ENCODE measurements at places on chromosomes 4 and X.

- no peak for DNase-seq
Observed at GRCh38 chr4:84750260-84750959, 167.5 kb downstream of the CDS1 start.

- no peak for DNase-seq
Observed at GRCh38 chr4:47490550-47490949, 5.5 kb downstream of the ATP10D start.

- peak; percentile 33 for DNase-seq
Observed at GRCh38 chrX:49039598-49040375, 3.4 kb downstream of the TFE3 start.

DNA sequence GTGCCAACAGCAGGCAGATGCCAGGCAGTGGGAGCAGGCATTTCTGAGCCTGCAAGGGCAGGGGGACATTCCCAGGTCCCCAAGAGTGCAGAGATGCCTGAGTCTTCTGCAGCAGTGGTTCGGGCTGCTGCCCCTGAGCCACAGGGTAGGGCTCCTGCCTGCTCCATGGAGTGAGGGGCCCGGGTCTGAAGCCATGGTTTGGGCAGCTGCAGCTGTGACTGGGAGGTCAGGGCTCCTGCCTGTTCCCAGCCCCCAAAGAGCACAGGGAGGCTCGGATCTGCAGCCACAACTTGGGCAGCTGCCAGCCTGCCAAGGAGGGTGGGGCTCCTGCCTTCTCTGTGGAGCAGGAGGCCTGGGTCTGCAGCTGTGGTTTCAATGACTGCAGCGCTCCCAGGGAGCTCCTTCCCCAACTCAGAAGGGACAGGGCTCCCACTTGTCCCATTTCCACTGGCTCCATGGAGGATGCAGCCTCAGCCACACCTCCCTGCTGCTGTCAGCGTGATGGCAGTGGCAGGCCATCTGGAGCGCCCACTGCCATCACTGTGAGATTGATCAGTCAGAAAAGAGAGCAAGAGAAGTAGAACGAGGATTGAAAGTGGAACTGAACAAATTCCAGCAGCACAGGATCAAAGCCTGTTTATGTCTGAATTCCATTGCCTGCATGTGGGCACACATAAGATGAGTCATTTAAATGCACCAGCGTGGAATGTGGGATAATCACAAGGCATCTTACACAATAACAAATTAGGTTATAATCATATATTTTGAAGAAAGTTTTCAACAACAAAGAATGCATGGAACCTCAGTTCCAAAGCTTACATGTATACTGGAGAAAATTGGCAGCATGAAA, 93.1 kb upstream of the CXorf51A start:
- DNase-seq, result no peak

DNA sequence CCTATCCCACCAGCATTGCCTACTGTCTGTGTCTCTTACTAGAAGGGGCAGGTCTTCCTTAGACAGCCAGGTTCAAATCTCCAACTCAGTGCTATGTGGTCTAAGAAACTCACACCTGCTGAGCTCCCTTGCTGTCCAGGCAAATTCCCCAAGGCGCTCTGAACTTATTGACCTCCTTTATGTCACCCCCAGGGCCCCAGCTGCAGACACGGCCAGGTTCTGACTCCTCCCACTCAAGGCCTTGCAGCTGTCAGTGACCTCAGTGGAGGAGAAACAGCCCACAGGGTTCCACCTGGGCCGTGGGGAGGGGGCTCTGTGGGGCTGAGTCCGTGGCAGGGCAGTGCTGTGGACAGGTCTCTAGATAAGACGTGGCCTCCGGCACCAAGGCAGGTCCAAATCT, 42.1 kb upstream of the PSAPL1 start:
- no peak for DNase-seq

- DNase-seq, result no peak
Observed at GRCh38 chr4:154507156-154507555, 15.6 kb upstream of the DCHS2 start.

- DNase-seq, result no peak
Observed at GRCh38 chrX:153598541-153599191, at the start of gene CCNQ. TSS of gene CCNQ (minus strand) at chrX:153599139. CDS start at chrX:153599073, 66 bp downstream.

- DNase-seq, result no peak
Observed at GRCh38 chrX:107713543-107714205, 61.9 kb downstream of the TSC22D3 start.

DNA sequence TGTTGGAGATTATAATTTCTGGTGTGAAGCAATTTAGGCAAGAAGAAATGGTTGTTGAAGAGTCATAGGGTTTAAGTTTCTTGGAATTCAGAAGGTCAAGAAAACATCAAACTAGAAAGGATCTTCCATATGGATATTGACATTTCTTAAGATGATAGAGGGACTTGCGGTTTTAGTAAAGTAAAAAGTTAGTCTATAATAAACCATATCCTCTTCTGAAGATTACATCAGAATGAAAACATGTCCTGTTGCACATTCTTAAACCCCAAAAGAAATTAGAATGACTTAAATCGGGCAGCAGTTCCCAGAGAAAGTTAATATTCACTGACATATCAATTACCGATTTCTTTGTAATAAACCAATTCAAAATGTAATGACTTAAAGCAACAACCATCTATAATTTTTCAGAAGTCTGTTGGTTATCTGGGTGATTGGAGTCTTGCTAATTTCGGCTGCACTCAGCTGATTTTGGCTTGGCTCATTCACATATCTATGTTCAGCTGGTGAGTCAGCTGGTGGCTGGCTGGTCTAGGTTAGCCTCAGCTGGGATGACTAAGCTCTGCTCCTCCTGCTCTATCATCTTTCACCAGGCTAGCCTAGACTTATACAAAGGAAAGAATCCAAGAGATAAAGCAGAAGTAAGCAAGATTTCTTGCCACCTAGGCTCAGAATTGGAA, 24.4 kb upstream of the DYNLT3 start:
- no peak for DNase-seq

DNA sequence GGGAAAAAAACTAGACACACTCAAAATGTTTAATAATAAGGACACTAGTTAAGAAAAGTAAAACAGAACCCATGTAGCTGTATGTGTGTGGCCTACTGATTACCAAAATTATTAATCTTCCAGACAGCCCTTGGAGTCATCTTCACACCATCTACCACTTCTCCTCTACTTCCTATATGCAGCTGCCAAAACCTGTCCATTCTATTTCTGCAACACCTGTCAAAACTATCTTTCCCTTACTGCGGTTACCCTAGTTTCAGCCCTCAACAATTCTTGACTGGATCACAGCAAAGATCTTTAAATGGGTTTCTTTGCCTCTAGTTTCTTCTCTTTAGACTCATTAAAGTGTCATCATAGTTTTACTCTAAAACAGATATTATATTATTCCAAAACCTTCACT, 72.6 kb downstream of the GPR82 start:
- no peak for DNase-seq

- no peak for DNase-seq
Observed at GRCh38 chrX:153448556-153449367, 2.9 kb upstream of the TREX2 start.

DNA sequence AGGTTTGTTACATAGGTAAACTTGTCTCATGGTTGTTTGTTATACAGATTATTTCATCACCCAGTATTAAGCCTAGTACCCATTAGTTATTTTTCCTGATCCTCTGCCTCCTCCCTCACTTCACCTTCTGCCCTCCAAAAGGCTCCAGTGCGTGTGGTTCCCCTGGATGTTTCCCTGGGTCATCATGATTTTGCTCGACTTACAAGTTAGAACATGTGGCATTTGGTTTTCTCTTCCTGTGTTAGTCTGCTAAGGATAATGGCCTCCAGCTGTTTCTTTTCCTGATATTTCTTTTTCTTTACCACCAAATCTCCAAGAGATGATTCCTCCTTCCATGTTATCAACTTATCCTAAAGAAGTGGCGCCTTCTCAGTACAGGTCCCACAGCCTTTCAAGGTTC, 543.1 kb upstream of the ADGRL3 start:
- no peak for DNase-seq

DNA sequence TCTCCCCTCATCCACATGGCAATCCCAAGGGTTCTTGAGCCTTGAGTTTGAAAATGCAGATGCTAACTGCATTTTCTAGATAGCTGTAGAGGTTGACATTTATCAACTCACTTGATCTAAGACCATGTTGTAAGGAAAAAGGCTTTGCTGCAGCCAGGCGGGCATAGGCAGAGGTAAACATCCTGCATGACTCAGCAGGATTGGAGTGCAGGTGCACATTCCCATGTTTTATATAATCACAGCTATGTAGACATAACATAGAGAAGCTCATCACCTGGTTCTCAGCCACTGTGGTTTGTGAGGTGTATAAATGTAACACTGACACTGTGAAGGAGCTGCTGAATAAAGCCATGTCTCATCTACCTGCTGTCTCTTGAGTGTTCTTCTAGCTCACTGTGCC, 62.3 kb upstream of the PDE5A start:
- DNase-seq, result no peak

- no peak for DNase-seq
Observed at GRCh38 chrX:151776181-151776731, 41.7 kb downstream of the CNGA2 start.

GRCh38 chrX:109760922-109761250, 27.8 kb upstream of the ACSL4 start:
- DNase-seq, result no peak

DNA sequence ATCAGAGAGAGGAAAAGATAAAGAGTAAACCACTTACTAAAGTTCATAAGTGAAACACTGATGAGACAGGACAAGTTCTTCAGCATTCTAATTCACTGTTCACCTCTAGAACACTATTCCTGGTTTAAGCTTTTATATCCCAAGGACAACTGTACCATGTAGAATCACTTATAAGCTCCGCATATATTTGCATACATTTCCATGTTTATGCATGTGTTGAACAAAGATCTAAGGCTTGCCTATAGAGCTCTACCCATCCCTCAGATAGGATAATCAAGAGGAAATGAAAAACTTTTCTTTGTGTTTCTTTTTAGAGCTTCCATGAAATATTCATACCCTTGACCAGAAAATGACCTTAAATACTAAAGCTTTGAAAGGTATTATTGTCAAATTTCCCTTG, 156.9 kb upstream of the BMP3 start:
- no peak for DNase-seq

- peak; percentile 39 for DNase-seq
Observed at GRCh38 chr4:42331914-42332368, 65.3 kb upstream of the SHISA3 start.

GRCh38 chr4:91288702-91289311, 1015.0 kb upstream of the GRID2 start:
- DNase-seq, result no peak

- no peak for DNase-seq
Observed at GRCh38 chr4:79445371-79445781, 37.3 kb upstream of the GK2 start.

- DNase-seq, result no peak
Observed at GRCh38 chrX:39212456-39212855, 411.2 kb downstream of the MID1IP1 start.

- no peak for DNase-seq
Observed at GRCh38 chr4:20724915-20725314, 24.7 kb downstream of the PACRGL start.

- DNase-seq, result no peak
Observed at GRCh38 chr4:84565951-84566350, 17.0 kb upstream of the CDS1 start.

DNA sequence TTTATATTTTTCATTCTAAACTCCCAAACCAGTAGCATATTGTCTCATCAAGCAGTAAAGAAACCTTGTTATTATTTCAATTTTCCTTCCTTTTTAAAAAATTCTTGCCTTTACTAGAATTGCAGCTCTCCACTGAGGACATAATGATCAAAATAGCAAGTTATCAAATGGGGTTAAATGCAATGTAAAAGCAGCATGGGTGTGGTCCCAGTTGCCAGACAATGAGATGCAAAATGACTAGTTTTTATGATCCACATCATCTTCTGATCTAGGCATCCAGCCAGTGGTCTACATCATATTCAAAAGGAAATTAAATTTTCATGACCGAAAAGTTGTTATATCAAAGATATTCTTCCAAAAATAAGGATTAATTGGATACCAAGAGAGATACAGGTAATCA, 427.9 kb upstream of the SMIM31 start:
- DNase-seq, result no peak

DNA sequence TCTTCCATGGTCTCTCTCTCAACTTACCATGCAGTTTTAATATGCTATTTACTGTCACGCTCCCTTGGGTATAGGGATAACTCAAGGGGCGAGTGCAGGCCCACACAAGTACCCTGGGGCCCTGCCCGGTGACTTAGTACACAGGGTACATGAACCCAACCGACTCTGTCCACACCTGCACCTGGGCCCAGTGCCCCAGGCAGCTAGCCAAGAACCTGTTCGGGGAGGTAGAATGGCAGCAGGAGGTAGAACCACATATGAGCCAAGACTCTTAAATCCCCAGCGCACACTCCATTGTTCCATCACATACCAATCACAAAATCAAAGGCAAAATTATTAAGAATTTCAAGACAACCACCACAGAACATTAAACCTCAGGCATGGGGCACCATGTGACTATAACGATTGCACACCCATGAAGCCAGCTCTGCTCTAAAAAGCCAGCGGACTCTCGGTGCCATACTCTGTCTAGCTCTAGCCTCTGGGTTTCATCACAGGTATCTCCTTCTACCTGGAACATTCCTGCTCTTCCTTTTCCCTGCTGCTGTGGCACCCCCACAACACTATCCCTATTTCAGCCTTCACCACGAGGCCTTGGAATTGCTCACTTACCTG, 14.6 kb downstream of the PHF8 start:
- DNase-seq, result no peak

GRCh38 chrX:21645431-21645830, 12.7 kb downstream of the KLHL34 start:
- no peak for DNase-seq

GRCh38 chr4:33746979-33747378, 2497.3 kb downstream of the ARAP2 start:
- DNase-seq, result no peak

DNA sequence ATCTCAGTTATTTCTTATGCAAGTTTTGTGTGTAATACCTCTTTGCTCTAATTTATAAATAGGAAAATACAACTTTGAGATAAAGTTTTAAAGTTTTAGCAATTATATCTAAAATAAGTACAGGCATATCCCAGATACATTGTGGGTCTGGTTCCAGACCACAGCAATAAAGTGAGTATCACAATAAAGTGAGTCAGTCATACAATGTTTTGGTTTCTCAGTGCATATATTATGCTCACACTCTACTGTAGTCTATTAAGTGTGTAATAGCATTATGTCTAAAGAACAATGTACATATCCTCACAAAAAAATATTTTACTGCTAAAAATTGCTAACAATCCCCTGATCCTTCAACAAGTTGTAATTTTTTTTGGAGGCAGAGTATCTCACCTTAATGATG, 49.2 kb downstream of the ANAPC10 start:
- no peak for DNase-seq

DNA sequence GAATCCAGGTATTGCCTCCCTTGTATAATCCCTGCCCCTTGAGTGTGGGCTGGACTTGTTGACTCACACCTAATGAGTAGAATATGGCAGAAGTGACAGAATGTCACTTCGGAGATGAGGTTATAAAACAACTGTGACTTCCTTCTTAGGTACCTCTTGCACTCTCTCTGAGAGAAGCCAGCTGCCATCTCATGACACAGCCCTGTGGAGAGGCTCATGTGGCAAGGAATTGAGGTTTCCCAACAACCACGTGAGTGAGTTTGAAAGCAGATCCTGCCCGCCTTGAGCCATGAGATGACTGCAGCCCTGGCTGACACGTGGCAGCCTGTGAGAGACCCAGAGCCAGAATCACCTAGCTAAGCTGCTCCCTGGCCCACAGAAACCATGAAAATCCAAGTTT, 13.5 kb downstream of the ASB11 start:
- peak; percentile 20 for DNase-seq

GRCh38 chr4:38194047-38194602, 233.9 kb downstream of the PTTG2 start:
- DNase-seq, result no peak
